EL (cell line): ENCODE measurements at places on chromosomes 5 and 9.

GRCh38 chr5:114358329-114358728 lies 3.5 kb upstream of the KCNN2 start:
- no peak for DNase-seq

GRCh38 chr9:133603135-133603927 lies 5.9 kb downstream of the FAM163B start:
- no peak for DNase-seq

GRCh38 chr9:19122490-19123042 lies 4.7 kb downstream of the PLIN2 start:
- no peak for DNase-seq

DNA sequence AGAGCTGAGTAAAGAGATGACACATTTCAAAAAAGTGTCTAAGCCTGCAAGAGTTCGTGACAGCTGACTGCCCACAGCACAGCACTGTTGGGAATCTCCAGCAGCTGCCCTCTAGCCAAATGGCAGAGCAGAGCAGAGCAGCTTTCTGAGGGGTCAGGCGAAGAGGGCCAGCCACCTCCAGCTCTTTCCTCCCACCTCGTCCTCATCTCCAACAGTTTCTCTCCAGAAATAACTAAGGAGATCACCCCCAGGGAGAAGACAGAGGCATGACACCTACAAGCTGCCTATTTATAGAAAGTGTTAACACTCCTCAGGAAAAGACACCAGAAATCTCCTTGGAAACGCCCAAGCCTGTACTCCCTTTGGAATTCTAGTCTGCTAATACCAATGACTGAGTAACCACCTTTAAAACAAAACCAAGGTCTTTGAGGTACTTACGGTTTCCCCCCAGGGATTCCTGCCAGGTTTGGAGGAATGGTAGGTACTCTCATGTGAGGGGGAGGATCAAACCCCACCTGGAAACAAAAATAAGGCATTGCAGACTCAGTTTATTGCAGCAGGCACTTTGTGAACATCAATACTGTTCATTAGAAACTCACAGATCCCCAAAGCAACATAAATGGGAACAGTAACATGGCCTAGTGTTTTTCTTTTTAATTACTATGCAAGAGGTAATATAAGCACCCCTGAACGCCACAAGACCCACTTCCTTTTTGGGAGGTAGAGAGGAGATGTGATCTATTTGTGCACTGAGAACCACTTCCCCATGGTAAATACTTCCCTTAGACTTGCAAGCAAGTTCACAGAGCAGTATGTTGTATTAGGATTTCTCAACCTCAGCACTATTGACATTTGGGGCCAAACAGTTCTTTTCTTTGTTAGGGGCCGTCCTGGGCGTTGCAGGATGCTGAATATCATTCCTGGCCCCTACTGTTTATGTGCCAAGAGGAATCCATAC lies 79.3 kb downstream of the TLE1 start:
- peak; percentile 55 for DNase-seq

DNA sequence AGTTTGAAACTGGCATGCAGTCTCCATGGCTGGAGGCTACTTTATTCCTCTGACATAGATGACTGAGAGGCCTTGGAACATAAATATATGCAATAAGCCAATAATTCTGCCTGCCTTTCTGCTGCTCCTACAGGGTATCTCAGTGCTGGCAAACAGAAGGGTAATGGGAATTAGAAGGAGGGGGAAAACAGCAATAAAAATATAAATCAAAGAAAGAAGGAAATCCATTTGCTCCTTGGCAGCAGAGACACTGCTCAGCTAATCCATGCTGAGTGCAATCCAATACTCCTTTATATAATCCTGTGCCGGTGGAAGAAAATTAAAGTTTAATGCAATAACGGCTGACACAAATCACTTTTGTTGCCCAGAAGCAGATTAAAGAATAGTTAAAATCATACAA lies 478.9 kb downstream of the SPATA31D1 start:
- no peak for DNase-seq

- no peak for DNase-seq
Observed at GRCh38 chr5:102902647-102903046, 147.5 kb downstream of the PAM start.

DNA sequence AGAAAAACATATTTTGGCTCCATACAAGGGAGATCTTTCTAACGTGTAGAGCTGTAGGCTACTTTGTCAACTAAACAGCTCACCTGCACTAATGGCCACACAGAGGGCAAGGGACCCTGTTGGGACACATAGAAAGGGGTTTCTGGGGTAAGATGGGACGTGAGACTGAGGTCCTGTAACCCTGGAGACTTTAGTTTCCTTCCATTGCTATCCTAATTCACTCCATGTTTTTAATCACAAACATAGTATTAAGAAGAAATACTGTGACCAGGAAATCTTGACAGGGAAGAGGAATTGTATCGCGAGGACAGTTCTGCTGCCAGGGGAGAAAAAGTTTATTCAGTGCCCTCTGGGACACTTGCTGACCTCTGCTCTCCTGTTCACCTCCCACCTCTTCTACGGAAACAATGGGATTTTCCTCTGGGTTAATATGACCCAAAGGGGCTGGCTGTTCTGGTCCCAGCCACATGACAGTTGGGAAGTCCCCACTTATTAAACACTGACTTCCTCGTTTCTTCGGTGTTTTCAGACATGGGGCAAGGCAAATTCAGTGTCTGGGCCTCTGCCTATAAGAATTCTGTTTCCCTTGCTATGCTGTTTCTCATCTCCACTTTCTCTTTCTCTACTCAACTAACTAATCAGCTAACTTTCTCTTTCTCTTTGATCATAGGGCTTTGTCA lies 106.9 kb upstream of the SEMA6A start:
- no peak for DNase-seq

- DNase-seq, result peak; percentile 86
Observed at GRCh38 chr5:145495741-145496140, 339.4 kb downstream of the PRELID2 start.

DNA sequence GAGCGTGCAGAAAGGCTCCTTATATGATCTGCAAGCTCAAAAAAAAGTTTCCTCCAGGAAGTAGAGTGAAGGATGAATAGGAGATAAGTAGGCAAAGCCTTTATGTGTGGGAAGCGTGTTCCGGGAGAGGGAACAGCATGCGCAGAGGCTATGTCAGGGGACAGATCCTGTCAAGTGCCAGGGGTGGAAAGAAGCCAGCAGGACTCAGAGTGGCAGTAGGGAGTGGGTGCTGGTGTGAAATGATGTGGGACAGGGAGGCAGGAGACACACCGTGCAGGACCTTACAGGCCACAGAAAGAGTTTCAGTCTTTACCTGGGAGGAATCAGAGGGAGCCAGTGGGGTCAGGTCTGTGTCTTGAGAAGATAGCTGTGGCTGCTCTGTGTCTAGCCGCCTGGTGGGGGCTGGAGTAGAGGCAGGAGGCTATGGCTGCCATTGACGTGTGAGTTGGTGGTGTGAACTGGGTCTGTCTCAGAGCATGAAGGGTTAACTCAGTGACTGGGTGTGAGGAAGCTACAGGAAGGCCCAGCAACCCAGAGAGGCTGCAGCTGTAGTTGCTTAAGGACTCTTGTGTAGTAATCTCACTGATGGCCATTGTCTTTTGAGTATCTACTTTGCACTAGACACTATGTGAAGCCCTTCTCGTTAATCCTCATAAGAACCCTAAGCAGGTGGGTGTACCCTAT lies 71.3 kb downstream of the PPARGC1B start:
- no peak for DNase-seq

DNA sequence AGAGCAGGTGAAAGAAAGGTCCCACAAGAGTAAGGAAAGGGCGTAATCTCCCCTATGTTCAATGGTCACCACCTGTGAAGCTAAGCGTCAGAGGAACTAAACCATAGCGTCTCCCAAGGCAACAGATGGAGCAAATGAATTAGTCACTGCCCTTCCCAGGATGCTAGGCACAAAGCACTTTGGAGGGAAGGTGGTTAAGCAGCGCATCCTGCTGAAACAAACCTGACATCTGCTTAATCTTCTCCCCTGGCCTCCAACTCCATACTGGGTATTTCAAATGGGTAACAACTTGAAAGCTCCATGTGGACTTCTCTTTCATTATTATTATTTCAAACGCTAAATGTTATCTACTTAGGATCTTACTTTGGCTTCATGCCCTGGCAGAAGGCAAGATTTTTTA lies 227.3 kb downstream of the MLLT3 start:
- no peak for DNase-seq

- no peak for DNase-seq
Observed at GRCh38 chr9:1510712-1511111, 460.6 kb downstream of the DMRT2 start.

- no peak for DNase-seq
Observed at GRCh38 chr9:37117956-37118355, 2.4 kb upstream of the ZCCHC7 start.

GRCh38 chr9:124263213-124263612 lies 5.5 kb downstream of the NEK6 start:
- no peak for DNase-seq

- peak; percentile 63 for DNase-seq
Observed at GRCh38 chr9:85212209-85212608, 529.5 kb downstream of the AGTPBP1 start.

DNA sequence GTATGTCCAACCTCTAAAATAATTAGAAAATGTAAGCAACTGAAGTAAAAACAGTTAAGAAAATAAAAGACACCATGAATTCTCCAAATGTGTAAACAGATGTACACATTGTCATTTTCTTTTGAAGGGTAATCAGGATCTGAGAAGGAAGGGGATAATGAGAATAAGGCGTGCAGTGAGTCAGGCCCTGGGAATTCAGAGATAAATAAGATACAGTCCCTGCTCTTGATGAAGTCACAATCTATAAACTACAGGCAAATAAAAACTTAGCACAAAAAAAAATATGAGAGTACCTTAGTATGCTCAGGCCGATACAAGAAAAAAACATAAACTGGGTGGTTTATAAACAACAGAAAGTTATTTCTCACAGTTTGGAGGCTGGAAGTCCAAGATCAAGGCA lies 315.3 kb downstream of the DNAH5 start:
- DNase-seq, result peak; percentile 49

GRCh38 chr9:22976454-22976853 lies 529.8 kb downstream of the DMRTA1 start:
- DNase-seq, result peak; percentile 32

GRCh38 chr5:69030358-69031062 lies 63.3 kb upstream of the SLC30A5 start:
- DNase-seq, result peak; percentile 6

- no peak for DNase-seq
Observed at GRCh38 chr9:90322296-90322695, 320.3 kb downstream of the DIRAS2 start.

DNA sequence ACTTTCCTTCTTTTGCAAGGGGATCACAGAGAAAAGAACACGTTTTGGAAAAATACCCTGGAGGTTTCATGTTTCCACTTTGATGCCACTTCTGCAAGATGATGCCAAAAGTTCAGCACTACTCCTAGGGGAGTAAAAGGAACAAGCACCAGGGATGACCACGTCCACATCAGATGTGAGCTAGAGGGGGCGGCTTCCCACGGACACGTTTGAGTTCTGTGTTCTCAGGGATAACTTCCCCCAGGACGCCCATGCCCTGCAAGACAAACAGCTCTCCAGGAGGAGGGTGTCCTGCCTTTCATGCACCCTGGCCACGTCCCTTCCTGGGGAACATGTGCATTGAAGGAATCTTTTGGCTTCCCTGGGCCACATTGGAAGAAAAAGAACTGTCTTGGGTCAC lies 66.6 kb upstream of the TRIO start:
- DNase-seq, result no peak

DNA sequence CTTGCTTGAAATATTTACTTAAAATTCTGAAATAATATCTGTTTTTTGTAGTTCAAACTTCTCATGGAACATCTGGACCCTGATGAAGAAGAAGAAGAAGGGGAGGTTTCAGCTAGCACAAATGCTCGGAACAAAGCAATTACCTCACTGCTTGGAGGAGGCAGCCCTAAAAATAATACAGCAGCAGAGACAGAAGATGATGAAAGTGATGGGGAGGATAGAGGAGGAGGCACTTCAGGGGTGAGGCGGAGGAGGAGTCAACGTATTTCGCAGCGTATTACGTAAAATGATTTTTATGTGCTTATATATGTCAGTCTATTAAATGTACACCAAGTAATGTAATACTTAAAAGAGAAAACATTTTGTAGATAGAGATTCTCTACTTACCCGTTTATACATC lies 185.4 kb downstream of the CPLANE1 start:
- DNase-seq, result no peak

- DNase-seq, result no peak
Observed at GRCh38 chr5:137014731-137015130, 484.4 kb downstream of the SPOCK1 start.

GRCh38 chr9:101536938-101537337 lies 3.3 kb downstream of the RNF20 start:
- peak; percentile 34 for DNase-seq

GRCh38 chr9:86891091-86891490 lies 56.2 kb downstream of the GAS1 start:
- no peak for DNase-seq

DNA sequence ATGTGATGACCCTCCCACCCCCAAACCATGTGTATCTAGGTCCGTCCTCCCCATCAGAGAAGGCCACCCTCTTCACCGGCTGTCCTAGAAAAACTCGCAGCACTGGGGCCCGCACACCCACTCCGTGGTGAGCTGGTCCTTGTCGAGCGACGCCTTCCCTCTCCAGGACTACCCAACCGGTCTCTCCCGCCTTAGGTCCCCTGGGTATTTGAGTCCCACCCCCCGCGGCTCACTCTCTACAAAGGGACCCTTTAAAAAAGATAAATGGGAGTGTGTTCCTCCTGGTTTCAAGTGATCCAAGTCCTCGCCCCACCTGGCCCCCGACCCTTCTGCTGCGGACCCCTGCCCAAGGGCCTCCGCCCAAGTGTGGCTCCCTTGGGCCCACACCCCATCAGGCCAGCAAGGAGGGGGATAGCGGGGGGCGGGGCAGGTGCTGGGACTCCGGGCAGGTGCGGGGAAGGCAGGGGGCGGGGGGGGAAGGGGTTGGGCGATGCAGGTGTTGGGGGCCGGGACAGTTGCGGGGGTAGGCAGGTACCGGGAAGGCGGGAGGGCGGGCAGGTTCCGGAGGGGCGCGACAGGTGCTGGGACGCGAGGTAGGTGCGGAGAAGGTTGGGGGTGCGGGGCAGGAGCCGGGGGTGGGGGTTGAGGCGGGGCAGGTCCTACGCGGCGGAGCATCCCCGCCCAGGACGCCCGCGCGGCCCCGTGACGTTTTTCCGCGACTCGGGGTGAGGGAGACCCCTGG lies 970 bp upstream of the ARRDC1 start:
- no peak for DNase-seq

DNA sequence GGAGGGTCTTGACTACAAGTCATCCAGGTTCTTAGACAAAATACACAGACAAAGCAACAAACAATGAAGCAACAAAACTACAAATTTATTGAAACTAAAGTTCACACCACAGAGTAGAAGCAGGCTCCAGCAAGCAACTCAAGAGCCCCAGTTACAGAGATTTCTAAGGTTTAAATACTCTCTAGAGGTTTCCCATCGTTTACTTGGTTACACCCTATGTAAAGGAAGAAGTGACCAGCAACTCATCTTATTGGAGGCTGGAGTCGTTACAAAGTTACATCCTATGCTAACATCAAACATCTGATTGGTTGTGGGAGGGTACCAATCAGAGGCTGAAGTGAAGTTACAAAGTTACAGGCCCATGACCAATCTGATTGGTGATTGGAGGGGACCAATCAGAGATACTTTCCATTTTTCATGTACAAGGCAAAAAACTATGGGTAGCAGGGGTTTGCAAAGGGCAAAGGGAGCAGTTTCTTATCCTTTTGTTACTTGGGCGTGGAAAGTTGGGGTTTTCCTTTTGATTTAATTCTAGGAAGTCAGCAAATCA lies 2292.6 kb upstream of the C9orf72 start:
- DNase-seq, result peak; percentile 1
